ENCODE measurements at places on chromosomes 5 and 9.

DNA sequence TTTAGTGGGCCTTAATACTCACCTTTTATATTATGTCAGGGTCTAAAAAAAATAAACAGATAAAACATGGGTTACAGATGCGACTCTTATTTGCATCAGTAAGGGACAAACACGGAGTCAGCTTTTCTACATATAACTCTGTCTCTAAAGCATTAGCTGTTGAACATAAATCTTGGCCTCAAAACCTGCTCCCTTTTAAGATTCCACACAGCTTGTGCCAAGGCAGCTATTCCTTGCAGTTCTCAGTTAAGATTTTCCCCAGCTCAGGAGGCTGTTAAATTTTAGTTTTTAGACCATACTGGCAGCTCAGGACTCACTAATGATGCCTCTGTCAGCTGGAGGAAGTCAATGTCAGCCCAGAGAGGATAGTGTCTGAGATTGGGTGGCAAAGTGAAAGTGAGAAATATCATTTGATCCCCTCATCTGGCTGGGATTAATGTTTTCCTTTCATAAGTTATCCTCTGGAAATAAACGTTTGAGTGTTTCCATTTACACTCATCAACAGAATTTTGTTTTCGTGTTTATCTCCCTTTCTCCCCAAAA, 287.5 kb downstream of the ELAVL2 start:
- no peak for DNase-seq

- DNase-seq = no peak
Measured at GRCh38 chr5:41707853-41708603, 162.2 kb downstream of the OXCT1 start.

DNA sequence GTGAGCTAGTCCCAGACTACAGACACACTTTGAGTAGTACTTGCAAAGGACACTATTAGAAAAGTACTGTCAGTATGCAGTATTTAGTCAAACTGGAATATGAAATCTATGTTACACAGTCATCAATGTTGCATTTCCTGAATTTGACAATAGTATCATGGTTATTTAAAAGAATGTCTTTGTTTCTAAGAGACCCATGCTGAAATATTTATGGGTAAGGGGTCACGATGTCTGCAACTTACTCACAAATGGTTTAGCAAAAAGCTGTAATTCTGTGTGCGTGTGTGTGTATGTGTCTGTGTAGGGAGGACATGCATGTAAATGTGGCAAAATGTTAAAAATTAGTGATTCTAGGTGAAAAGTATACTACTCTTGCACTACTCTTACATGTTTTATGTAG, 105.6 kb downstream of the GOLPH3 start:
- DNase-seq = no peak

DNA sequence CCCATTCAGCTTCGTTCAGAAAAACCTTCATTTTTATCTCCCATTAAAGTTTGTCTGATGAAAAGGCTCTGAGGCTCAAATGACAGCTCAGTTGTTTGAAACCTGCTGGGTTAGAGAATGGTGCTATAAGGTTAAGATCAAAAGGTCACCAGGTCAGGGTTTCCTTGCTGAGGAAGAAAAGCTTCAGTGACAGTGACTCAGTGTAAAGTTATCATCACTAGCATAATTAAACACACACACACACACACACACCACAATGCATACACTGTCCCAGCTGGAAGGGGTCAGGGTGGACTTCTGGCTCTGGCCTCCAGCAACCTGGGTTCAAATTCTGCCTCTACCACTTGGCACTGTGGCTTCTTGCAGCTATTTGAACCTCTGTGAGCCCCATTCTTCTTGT, 281.1 kb downstream of the DOCK8 start:
- no peak for DNase-seq

DNA sequence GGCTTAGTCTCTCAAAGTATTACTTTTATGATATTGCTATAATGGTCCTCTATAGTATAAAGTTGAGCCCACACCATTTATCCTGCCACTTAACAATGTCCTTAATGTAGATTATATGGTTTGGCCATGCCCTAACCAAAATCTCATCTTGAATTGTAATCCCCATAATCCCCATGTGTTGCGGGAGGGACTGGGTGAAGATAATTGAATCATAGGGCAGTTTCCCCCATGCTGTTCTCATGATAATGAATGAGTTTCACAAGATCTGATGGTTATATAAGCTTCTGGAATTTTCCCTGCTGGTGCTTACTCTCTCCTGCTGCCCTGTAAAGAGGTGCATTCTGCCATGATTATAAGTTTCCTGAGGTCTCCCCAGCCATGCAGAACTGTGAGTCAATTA, 498.8 kb downstream of the RAB3C start:
- DNase-seq = no peak

- DNase-seq = no peak
Measured at GRCh38 chr5:164885179-164885578, 1379.8 kb downstream of the MAT2B start.

GRCh38 chr5:5050801-5051200, 89.3 kb upstream of the ADAMTS16 start:
- no peak for DNase-seq

DNA sequence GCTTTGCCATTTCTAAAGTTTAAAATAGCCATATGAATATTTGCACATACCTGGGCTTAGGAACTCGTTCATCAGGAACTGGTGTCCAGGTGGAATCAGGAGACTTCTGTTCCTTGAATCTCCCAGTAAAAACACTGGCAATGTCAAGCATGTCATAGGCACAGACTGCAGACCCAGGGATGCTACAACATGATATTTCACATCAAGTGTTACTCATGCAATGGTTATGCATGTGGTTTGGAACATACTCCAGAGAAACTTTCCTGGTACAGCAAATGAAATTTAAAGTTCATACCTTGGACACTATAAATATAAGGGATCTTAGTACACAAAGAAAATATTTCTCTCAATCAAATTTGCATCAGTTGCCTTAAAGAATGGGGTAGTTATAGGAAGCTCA, 92.2 kb downstream of the SEMA6A start:
- DNase-seq = no peak

GRCh38 chr5:173333925-173334661, 5.9 kb upstream of the STC2 start:
- DNase-seq = no peak

- no peak for DNase-seq
Measured at GRCh38 chr9:93869088-93869487, 86.1 kb downstream of the BARX1 start.

- no peak for DNase-seq
Measured at GRCh38 chr5:56514245-56514644, 281.1 kb upstream of the ANKRD55 start.

DNA sequence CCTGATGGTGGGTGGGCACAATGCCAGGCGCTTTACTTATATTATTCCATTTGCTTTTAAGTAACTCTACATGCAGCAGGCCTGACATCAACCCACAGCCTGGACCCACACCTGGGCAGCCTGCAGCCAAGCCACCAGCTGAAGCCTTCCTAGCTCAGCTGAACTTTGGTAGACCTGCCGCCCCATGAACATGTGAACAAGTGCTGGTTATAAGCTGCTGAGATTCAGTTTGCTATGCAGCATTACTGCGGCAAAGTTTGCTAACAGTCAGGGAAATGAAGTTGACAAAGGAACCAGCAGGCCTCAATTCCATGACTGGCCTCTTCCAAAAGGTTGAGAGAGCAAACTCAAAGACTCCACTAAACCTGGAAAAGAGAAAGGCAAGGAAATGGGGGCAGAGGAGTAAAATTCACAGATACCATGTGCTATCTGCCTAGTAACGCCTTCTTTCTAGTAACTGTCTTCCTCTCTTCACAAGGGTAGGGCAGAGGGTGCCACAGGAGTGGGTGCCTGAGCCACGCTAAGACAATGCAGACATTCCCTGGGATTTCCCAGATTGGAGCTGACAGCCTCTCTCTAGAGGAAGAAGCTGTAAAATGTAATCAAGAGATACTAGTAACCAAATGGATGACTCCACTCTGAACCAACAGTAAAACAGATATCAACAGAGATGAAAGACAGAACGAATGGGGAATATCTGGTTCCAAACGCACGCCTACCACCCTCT, 2.9 kb downstream of the BOD1 start:
- DNase-seq = no peak

- DNase-seq = no peak
Measured at GRCh38 chr5:146024034-146024433, 81.3 kb downstream of the PLAC8L1 start.

DNA sequence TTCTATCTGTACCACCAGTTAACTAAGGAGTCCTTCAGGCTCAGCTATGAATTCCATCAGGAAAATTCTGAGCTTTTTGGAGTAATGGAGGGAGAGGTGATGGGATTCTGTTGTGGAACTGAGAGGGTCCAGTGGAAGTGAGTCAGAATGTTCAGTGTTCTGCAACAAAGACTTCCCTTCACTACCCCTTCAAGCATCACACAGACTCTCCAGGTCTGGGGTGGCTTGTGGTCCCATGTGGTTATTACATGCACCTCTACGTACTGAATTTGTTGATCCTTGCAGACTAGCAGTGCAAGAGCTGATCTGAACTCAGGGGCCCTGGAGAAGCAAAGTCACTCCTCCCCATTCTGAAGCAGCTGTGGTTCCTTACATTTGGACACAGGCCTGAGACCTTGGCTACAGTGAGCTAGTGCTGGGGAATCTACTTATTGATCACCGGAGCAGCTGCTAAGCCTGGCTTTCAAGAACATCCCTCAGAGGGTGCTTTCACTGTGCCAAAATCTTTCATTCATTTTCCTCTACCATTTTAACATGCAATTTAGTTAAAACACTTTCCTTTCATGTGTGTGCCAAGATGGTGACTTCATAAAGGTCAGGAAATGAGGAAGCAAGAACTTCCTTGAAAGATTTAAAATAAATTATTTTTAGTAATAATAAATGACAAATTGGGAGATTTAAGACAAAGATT, 75.0 kb upstream of the TNC start:
- no peak for DNase-seq

DNA sequence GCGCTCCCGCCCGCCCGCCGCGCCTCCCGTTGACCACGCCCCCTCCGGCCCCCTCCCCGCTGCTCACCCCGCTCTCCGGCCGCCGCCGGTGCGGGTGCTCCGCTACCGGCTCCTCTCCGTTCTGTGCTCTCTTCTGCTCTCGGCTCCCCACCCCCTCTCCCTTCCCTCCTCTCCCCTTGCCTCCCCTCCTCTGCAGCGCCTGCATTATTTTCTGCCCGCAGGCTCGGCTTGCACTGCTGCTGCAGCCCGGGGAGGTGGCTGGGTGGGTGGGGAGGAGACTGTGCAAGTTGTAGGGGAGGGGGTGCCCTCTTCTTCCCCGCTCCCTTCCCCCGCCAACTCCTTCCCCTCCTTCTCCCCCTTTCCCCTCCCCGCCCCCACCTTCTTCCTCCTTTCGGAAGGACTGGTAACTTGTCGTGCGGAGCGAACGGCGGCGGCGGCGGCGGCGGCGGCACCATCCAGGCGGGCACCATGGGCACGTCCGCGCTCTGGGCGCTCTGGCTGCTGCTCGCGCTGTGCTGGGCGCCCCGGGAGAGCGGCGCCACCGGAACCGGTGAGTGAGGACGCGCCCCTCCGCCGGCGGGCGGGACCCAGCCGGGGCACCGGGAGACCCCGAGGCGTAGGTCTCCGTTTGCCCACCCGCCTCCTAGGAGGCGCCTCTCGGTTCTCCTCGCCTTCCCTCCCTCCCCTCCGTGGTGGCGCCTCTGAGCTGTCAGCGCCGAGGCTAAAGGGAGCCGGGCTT, at the start of gene VLDLR:
Gene VLDLR, plus strand, starts transcription at position 66 of the 739 bp plus-strand sequence. Its CDS starts 403 bp downstream, at position 469.
- DNase-seq = no peak

Data from activated T-cell treated with anti-CD3 and anti-CD28 coated beads for 4 hours (primary cell).